RKO (cell line): ENCODE measurements at places on chromosomes 6 and 20.

DNA sequence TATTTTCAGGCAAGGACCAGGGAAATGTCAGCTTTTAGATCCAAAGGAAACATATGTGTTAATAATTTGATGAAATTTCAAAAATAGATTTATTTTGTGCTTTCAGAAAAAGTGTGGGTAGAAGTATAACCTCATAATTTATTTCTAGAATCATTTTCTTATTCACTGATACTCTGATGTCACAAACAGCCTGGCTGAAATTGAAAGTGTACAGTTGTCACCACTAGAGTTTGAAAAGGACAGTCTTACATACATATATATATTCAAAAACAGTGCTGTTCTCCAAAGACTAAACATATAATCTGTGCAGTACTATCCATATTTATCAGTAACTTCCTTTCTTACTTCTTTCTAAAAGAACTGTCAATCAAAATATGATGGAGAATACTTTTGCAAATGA, 254.4 kb upstream of the KCNQ5 start:
- no peak for DNase-seq

DNA sequence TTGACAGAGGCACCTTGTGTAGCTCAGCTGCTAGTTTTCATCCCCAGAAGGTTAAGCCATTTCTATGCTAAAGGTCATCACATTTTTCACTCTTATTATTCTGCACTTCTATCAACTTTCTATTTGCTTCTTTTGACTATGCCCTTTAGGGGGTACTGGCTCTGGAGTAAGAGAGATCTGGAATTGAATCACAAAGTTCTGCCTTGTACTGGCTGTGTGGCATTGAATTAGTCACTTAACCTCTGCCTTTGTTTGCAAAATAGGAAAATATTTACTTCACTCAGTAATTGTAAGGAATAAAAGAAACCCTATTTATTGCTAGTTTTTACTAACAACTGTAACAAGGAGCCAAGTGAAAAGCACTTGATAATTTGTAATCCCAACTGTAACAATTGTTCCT, 56.8 kb upstream of the MTRF1L start:
- DNase-seq, result no peak

GRCh38 chr6:2509711-2510110, 241.0 kb downstream of the MYLK4 start:
- no peak for DNase-seq

- DNase-seq, result no peak
These were observed 81.6 kb upstream of the KHDRBS2 start for GRCh38 chr6:62367601-62368000.

- no peak for DNase-seq
These were observed 23.4 kb downstream of the SCML4 start for GRCh38 chr6:107800564-107801164.

- no peak for DNase-seq
These were observed 53.9 kb upstream of the DDR1 start for GRCh38 chr6:30830438-30830837.

GRCh38 chr6:170050591-170051041, 240.3 kb downstream of the DLL1 start:
- DNase-seq, result no peak
